ENCODE measurements at places on chromosomes 3 and 15.

GRCh38 chr3:155019575-155019974 is 60.5 kb upstream of the MME start:
- DNase-seq, result no peak

GRCh38 chr15:58203537-58203936 is 65.4 kb downstream of the AQP9 start:
- no peak for DNase-seq

- no peak for DNase-seq
Observed at GRCh38 chr15:96121086-96121920, 209.2 kb upstream of the NR2F2 start.

DNA sequence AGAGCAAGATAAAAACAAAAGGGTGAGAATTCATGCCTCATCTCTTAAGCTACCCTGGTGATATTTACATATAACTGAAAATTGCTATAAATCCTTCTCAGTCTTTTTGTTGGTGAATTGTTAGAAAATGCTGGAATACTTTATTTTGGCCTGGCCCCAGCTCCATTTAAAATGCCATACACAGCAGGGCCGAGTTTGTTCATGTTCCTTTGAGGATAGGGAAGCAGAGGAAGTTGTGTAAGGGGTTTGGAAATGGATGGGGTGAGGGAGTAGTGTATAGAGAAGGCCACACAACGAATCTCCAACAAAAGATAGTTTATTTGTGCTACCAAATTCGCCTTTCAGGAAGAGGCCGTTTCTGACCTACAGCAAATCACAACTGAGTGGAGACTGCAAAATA is 78.6 kb upstream of the ADAMTS9 start:
- no peak for DNase-seq

- no peak for DNase-seq
Observed at GRCh38 chr15:89244574-89244903, 760 bp downstream of the FANCI start.

- DNase-seq, result no peak
Observed at GRCh38 chr3:102419786-102420185, 15.0 kb upstream of the ZPLD1 start.

DNA sequence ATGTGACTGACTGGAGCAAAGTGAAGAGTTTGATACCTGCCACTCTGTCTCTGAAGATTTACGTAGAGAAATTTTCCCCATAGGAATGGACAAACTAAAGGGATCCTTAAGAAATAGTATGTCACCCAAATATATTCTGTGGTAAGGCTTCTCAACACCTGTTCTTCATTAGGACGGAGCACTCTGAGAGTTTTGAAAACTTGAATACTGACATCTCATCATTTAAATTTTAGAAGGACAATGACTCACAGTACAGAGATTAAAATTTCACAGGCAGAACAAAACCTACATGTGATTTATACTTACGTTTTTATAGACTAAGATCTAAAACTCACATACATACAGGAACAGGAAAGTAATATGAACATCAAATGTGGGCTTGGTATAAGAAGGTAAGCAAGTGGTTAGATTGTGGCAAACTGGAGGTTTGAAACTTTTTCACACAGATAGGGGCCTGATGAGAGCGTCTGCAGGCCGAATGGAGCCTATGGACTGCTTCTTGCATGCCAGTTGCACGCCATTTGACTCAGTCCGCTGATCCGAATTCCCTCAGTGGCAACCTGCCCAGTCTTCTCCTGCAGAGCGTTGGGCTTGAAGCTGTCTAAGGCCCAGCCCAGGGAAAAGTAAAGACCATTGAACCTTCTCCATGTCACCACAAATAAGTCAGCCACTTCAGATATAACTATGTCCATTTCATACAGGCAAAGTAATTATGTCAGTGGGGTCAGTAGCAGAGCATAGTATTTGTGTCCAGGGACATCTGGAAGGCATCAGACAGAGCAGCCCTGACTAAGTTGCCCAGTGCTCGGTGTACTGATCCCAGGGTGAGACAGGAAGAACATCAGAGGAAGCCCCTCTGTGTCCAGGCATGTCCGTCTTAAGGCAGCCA is 45.7 kb downstream of the ZBTB38 start:
- no peak for DNase-seq

- DNase-seq, result no peak
Observed at GRCh38 chr3:20046556-20046955, 6.3 kb downstream of the KAT2B start.

DNA sequence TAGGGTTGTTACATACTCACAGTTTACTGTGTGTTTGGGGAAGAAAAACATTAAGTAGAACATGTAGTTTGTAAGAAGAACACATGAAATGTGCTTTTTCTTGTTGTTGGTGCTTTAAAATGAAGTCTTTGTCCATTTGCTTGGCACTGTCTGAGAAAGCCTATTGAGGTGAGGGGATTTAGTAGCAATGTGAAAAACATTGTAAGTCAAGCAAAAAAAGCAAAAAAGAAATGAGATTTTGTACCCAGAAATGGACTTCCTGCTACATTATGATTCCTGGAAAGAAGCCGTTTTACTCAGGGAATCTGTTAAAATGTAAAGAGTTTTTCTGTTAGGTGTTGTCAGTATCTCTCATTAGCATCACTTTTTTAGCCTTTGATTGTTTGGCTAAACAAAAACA is 59.9 kb downstream of the KAT2B start:
- no peak for DNase-seq

- no peak for DNase-seq
Observed at GRCh38 chr3:20564966-20565365, 379.0 kb upstream of the SGO1 start.

DNA sequence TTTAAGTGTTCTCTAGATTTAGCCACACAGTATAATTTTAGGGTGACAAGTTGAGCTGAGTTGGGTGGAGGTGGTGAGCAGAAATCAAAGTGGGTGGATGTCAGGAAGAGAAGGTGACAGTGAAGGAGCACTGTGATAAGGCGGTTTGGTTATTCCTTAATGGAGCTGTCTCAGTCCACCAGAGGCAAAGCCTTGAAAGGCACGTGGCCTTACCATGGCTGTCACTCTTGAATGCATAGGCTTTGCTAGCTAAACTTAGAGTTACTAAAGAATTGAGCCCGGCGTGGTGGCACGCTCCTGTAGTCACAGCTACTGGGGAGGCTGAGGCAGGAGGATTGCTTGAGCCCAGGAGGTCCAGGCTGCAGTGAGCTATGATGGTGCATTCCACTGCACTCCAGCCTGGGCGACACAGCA is 560 bp upstream of the TTLL13 start:
- no peak for DNase-seq

DNA sequence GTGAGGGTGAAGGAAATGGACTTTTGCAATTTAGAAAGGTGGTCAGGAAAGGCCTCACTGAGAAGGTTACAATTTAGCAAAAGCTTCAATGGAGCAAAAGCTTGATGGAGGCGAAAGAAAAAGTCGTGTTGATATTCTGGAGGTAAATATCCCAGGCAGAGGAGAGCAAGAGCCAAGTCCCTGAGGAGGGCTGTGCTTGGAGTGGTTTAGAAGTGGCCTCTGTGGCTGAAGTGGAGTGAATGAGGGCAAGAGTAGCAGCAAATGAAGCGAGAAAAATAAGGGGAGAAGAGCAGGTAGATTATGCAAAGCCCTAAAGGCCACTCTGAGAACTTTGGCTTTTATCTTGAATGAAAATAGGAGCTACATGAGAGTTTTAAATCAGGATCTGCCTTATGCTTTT is 54.1 kb downstream of the GUCA1C start:
- no peak for DNase-seq

GRCh38 chr3:151557068-151557840 is 96.4 kb upstream of the IGSF10 start:
- no peak for DNase-seq

DNA sequence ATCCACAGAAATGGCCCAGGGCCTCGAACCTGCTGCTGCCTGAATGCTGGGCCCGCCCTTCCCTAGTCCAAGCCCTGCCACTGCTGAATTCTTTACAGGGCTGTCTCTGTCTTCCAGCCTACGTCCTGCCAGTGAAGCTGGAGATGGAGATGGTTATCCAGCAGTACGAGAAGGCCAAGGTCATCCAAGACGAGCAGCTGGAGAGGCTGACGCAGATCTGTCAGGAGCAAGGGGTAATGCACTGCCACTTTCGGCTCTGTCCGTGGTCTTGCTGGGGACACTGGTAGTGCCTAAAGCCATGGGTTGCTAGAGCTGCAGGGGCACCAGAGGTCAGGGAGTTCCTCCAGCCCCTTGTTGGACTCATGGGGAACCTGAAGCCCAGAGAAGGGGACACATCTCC is 115.7 kb downstream of the TMEM266 start:
- DNase-seq, result no peak

GRCh38 chr15:59294574-59295260 is 78.0 kb downstream of the MYO1E start:
- no peak for DNase-seq

DNA sequence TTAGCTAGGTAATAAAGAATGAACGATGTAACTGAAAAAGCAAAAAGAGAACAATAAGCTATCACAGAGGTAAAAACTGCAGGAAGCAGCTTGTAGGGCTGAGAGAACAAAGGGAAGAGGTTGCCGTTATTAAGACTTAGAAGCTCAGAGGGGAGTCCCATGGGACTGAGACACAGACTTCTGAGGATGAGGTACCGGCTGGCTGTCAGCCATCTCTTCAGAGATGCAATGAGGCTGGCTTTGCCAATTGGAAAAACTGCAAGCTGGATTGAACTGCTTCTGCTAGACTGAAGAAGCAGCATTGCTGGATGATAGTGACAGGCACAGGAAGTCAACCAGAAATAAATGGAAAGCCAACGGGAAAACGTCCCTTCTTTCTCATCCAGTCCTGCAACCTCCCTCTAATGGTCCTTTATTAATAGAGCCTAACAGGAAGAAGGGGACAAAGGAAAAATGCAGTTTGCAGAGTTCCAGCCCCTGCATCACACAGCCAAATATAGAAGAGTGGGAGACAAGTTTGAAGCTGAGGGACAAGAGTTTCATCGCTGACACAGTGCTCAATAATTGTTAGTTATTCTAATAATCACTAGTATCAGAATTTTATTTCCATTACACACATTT is 21.1 kb upstream of the KLHL6 start:
- DNase-seq, result no peak

DNA sequence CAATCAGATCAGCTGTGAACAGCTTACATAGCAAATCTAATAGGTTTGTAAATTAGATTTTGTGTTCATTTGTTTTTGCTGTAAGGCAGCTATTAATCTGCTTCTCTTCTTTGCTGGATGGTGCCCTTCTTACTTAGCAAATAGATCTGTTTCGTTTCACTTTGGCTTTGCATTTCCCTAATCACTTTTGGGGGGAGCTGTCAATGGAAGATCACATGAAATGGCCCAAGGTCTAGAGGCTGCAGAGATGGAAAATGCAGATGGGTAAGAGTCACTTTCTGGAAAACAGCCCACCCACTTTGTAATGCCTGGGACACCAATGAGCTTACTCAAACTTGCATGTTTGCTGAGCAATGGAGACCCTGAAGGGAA is 36.4 kb downstream of the ST8SIA2 start:
- DNase-seq, result no peak

DNA sequence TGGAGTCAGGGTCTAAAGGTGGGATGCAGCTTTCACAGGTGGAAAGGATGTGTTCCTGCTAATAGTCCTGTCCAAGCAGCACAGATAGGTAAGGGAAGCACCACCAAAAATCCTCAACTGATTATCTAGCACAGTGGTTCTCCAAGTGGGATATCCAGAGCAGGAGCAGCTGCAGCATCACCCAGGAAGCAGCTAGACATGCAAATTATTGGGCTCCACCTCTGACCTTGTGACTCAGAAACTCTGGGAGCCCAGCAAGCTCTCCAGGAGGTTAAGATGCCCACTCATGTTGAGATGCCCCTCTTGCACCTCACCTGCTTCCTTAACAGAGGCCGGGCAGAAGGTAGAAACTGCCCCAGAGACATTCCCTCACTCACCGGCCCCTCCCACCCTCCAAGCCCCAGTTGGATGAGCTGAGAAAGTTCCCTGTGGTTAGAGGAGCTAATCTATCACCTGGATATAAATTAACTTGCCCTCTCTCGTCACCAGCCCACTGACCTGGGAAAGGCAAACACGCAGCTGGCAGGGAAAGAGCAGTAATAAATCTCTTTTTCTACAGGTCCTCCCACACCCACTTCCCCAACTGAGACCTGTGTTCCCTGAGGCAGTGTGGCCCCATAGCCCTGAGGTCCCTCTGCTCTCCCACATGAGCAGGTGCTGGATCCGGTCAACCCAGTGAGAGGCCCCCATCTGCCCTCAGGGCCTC is 39.3 kb downstream of the ADCY5 start:
- DNase-seq, result no peak

DNA sequence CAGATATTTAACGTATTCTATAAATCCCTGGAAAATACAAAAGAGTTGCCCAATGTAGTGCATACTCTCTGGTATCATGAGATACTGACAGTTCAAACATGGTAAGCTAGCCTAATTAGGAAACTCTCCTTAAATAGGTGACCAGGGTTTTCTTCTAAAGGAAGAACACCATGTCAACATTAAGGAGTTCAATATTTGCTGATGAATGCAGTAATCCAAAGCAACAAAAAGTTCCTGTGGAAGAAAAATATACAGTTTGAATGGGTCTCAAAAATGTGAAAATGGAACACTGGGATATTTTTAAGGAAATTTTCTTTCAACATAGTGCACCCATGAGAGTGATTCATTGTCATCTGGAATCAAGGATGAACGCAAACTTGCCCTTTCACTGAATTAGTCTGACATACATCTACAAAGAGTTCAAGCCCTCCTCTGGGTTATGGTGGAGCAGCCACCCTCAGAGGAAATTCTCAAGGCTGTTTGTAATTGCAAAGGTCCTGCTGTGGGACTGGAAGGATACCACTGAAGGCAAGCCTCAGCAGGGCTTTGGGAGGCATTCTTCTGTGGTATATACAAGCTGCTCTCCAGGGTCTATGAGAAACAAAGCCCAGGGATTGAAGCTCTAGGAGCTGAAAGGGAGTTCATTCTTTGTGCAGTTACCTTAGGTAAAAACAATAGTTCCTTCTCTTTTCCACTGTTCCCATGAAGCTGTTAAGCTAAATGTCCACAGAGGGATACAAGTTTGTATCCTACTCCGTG is 700.3 kb downstream of the TUSC7 start:
- DNase-seq, result no peak

DNA sequence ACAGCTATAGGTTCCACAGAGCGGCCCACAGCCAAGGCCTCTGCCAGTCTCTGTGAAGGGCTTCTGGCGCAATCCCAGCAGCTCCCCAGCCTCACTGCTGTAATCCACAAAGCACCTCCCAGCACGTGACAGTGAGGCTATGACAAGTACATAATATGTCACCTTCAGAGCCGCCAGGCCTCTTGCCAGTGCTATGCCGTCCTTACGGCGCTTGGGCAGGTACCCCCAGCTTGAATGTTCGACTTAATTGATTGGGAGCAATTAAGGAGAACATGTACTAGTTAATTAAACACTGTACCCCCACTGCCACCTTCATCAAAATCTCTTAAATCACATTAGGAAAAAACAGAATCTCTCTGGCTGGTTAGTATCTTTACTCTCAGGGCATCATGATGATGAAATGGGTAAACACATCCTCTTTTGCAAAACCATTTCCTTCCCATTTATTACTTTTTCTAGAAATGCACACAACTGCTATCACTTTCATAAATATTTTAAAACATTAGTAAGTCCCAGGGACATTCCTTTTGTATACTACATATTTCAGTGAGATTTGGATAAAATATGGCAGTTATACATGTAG is 169.9 kb downstream of the XXYLT1 start:
- no peak for DNase-seq

- DNase-seq, result no peak
Observed at GRCh38 chr3:128100638-128101037, 23.0 kb downstream of the RUVBL1 start.

GRCh38 chr15:90211440-90212143 is 10.5 kb downstream of the SEMA4B start:
- no peak for DNase-seq

- DNase-seq, result no peak
Observed at GRCh38 chr3:115113367-115113766, 33.7 kb downstream of the ZBTB20 start.

Data from amygdala (tissue), 56 donors.